ENCODE measurements at places on chromosomes 11 and 22.

DNA sequence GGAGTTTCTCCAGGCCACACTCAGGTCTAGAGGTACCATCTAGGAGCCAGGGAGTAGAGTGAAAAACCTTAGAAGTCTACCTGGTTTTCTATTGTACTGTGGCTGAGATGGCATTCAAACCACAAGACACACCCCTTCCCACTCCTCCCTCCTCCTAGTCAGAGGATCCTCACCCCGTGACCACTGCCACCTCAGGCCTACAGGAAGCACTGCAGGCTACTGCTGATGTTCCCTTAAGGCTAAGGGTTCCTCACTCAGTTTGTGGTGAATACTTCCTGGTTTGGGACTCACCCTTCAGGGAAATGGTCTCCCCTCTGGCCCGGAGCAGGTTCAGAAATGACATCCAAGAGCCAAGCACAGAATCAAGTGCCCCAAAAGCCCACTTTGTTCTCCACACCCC, 1293.9 kb downstream of the JRKL start:
- DNase-seq = no peak

DNA sequence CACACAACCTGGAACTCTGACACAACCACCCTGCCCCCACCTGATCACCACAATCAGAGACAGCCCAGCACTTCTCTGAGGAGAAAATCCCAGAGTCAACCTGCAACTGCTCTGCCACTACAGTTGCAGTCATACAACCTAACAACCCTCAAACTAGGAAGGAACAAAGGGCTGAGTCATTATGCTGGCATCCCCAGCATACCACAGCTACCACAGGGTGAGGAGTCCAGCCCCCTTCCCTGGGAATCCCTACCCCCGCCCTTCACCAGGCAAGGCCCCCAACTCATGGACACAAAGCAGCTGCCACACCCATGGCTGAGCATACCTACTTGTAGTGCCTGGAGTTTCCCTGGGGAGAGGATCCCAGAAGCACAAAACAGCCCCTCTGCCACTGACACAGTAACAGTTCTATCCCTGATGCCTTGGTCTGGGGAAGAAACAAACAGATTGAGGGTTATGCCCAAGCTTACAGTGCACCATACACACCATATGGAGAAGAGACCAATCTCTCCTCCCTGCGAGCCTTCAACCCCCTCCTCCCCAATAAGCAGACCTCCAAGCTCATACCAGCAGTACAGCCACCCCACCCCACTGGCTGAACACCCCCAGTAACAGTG, 68.5 kb upstream of the C11orf58 start:
- DNase-seq = peak; percentile 92

- no peak for DNase-seq
Measured at GRCh38 chr11:34135439-34135838, 30.0 kb downstream of the NAT10 start.

GRCh38 chr11:112564228-112564955, 303.7 kb upstream of the PLET1 start:
- DNase-seq = peak; percentile 82

DNA sequence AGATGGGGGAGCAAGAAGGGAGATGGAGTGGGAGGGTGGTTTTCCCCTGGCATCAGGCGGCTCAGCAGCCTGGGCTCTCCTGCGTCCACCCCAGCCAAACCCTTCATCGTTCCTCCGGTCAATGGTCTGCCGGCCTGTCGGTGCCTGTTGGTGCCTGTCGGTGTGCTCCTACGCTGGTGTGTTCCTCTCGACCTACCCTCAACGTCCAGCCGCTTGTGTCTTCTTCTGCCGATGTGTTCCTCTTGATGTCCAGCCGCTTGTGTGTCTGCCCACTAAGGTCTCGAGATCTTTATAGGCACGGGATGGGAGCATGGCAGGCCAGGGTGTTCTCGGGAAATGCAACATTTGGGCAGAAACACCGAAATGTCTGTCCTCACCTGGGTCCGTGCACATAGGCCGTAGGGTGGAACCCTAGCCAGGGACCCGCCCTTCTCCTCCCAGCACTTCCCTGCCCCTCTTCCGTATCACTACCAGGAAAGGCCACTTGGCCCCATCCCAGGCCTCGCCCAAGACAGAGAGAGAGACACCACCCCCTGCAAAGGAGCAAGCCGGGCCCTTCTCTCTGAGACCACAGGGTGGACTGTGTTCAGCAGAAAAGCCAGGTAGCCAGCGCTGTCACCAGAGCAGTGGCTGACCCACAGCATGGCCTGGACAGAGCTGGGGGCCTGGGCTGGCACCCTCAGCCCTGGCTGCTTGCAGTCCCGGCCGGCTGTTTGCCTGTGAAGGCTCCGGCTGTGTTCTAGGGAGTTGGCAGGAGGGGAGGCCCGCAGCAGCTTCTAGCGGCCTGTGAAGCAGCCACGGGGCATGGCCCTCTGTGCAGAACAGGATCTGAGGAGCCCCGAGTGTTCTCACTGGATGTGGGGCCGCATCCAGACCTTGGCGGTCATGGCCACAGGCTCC, 61.6 kb upstream of the KCNQ1OT1 start:
- DNase-seq = no peak
